Foreskin keratinocyte (primary cell): ENCODE measurements at places on chromosomes 4 and X. TPM values are rescaled to one million over a fixed set of nuclear protein-coding genes. Genes with fewer than 3 reads are reported as not detected.
A peak's percentile ranks its signal among the peaks of the same experiment; 100 is the strongest.

DNA sequence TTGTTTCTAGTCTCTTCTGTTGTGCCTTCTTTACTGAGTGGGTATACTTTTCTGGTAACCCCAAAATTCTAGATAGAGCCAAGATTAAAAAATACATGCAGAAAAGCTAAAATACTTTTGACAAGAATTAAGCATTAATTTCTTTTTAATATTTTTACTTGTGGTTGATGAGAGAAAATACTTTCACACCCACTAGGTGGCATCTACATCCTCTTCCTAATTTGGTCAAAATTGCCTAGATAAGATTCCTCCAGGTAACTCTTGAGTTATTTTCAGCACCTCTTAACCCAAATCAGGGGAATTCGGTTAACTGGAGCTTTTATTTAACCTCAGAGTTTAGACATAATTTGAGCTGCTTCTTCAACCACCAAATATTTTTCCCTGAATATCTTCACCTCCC, 28.4 kb upstream of the COX7B2 start:
- DNase-seq: peak; percentile 54

DNA sequence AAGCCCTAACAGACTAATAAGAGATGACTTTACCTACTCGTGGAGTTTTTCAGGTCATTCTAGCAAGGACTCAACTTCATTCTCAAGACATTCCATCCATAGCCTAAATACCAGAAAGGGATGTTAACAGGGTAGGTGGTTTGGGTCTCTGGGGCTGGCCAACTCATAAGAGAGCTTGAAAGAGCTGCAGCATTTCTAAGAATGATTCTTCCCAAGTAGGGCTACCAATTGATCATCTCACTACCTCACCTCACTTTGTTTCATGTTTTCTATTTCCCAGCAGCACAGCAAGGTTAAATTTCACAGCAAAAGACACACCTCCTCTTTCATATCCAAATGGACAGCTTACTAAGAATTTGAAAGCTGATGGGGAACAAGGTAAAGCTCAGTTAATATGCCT, 614.8 kb upstream of the DIPK2B start:
- no peak for DNase-seq

- DNase-seq: peak; percentile 31
Observed at GRCh38 chr4:135418353-135418752, 1216.8 kb upstream of the PABPC4L start.

- DNase-seq: no peak
Observed at GRCh38 chr4:3835527-3836405, 69.6 kb downstream of the ADRA2C start.

DNA sequence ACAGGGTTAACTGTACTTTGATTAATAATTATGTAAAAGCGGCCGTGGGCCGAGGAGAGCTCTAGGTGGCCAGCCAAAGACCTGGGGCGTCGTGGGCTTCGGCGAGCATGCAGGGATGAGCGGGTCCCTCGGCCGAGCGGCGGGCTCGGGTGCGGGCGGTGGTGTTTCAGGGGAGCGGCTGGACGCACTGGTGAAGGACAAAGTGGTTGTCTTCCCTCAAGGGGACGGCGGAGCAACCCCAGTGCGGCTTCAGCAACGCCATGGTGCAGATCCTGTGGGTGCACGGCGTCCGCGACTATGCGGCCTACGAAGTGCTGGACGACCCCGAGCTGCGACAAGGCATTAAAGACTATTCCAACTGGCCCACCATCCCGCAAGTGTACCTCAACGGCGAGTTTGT, 103.0 kb upstream of the C1GALT1C1 start:
- DNase-seq: no peak

- peak; percentile 10 for DNase-seq
Observed at GRCh38 chr4:101307899-101308298, 39.4 kb downstream of the PPP3CA start.

The TCEAL3 gene
- 31.7 and 46.4 TPM in 2 replicates for total RNA-seq
